ENCODE measurements at places on chromosomes 7 and 10.
A peak's percentile ranks its signal among the peaks of the same experiment; 100 is the strongest.

DNA sequence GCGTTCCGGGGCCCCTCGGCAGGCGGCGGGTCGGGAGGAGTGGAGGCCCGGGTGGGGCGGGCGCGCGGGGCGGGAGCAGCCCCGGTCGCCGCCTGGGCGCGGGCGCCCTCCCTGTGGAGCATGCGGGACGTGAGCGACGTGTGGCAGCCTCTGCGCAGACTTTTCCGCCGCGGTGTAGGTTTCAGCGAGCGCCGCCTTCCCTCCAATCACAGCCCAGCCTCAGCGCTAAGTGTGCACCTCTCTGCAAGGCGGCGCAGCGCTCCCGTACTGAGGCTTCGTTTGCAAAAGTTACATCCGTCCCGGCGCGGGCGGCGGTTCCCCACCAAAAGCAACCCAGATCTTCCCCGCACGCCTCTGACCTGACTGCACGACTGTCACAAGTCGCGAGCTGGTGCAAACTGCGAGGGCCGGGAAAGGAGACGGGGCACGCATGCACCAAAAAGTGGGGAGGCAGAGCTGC, 1.2 kb upstream of the PFKFB3 start:
- DNase-seq: peak; percentile 22

- no peak for DNase-seq
These were observed 205.2 kb downstream of the GFRA1 start for GRCh38 chr10:116067825-116068224.

DNA sequence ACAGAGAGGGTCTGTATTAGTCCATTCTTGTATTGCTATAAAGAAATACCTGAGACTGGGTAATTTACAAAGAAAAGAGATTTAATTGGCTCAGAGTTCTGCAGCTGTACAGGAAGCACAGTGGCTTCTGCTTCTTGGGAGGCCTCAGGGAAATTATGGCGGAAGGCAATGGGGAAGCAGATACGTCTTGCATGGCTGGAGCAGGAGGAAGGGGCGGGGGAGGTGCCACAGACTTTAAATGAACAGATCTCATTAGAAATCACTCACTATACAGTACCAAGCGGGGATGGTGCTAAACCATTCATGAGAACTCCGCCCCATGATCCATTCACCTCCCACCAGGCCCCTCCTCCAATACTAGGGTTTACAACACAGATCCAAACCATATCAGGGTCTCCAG, 3.7 kb upstream of the CALU start:
- no peak for DNase-seq

GRCh38 chr10:107971973-107972372, 807.5 kb upstream of the SORCS1 start:
- DNase-seq: no peak

DNA sequence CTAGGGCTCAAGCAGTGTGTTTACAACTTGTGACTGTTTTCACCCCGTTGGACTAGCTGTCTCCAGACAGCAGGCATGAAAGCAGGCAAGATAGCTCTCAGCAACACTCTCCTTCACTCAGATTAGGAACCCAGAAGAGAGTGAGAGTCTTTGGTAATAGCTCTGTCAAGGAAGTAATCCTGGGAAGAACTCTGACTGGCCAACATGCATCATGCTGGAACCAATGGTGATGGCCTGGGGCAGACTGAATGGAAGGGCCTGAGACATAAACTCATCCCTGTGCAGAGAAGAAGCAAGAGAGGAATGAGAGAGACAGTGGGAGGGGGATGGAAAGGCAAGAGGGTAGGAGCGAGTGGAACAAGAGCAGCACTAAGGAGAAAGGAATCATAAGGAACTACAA, 48.9 kb downstream of the AKR1D1 start:
- no peak for DNase-seq

DNA sequence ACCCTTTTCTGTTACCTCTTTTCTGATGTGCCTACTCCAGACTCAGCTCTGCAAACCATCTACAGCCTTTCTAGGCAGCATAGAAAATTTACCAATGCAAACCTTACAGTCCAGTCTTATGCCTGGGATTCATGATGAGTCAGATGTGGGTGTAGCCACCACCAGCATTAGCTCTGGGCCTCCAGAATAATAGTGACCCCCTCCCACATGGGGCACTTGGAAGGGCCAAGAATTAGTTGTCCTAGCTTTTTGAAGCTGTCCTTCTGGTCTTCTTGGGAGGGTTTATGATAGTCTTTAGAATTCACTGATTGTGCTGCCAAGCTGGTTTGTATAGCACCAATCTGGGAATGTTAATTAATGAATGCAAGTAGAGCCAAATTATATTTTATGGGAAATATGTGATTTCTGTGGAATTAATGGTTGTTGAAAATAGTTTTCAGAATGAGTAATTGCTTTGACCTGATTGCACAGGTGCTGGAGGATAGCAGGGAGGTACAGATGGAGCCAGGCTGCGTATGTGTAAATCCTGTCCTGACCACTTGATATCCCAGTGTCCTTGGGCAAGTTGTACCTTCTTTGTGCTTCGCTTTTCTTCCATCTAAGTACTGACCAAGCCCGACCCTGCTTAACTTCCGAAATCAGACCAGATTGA, 94.8 kb downstream of the CPED1 start:
- DNase-seq: no peak

DNA sequence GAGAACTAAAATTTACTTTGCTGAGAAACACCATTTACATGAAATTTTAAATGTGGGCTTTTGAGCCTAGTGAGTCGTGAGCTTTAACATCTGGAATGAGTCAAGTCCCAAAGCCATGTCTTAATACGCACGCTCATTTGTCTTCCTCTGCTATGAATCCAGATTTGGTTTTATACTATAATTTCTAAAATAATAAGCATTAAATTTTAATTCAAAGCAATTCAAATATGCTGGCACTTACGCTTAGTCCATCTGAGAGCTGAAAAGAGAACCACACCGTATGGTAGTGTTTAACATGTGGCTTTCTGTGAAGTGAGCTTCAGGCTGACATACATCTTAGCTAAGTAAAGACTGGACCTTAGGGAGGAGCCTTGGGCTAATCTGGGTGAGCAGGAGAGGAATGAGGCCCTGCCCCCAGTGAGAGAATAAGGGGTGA, 52.2 kb downstream of the CUBN start:
- DNase-seq: no peak

DNA sequence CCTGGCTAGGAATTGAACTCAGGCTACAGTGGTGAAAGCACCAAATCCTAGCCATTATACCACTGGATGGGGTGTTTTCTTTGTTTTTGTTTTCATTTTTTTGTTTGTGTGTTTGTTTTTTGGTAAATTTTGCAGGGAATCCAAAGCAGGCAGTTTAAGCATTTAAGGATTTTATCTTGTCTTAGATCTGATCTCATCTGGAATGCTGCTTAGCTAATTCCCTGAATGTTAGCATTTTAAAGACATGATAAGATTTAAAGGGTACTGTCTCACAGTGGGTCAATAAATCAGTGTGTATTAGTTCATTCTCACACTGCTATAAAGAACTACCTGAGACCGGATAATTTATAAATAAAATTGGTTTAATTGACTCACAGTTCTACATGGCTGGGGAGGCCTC, 5.6 kb upstream of the MKLN1 start:
- no peak for DNase-seq

DNA sequence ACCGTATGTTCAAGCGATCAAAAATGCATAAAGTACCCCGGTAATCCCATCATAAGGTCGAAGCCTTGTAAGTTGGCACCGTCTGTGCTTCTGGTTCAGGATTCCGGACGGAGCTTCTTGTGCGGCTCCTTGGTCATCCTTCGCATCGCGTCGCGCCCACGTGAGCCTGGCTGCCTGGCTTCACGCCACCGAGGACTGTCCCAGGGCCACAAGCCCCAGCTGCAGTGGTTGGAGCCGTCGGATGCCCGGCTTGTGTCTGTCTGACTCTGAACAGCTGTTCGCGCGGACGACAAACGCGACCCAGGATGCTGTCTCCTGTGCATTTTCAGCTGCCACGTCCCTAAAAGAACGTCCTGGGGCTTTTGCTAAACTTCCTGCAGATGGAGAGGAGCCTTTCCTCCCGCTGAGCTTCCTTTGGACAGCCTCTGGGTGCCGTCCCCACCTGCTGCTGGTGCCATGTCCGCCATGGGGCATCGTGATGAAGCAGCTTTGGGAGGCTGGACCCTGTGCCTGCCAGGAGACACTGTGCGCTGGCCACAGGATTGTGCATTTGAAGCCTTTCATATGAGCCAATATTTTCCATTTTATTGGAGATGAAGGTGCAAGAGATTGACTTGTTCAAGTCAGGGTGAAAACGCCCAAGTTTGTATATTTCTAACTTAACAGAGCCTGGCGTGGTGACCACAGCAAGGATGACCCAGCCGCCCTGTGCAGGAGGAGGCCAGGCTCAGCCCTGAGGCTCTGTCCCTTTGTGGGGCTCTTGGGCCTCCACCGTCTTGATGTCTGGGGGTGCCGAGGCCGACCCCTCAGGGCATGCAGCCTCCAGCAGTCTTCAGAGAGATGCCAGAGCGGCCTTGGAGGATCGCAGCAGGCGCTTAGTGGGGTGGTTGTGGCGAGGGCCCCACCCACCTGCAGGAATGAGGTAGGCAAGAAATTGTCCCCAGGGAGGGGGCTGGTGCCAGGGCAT, 6.7 kb upstream of the JAKMIP3 start:
- no peak for DNase-seq

GRCh38 chr7:136925556-136925955, 57.1 kb downstream of the CHRM2 start:
- no peak for DNase-seq

GRCh38 chr7:73429215-73429614, 4.4 kb upstream of the FZD9 start:
- no peak for DNase-seq

DNA sequence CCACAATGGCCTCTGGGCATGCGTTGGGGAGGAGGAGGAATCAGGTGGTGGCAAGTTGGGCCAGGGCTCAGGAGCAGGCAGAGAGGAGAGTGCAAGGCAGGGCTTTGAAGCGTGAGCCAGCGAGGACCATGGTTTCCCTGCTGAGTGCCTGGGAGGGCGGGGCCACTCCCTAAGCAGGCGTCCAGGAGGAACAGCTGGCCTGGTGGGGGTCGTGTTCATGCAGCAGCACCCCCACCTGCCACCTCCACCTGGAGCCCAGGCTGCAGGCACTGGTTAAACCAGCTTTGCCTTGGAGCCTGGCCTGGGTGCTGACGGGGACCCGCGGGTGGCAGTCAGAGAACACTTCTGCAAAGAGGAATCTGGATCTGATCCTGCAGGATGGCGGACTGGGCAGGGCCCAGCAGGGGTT, 24.2 kb upstream of the AQP1 start:
- no peak for DNase-seq

- no peak for DNase-seq
These were observed 537.5 kb downstream of the GPAM start for GRCh38 chr10:111646021-111646420.

DNA sequence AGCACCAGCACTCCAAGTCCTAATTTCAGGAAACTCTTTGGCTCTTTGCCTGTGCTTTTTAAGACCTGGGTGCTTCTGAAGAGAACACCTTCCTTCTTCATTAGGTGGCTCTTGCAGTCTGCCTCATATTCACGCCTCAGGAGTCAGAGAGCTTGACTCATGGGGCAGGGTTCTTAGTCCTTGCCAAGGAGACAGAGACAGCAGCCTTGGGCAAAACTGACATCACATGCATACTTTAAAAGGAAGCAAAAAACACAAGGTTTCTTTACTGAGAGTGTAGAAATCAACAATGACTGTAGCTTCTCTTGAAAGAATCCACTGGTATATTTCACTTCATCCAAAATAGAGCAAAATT, 780.6 kb downstream of the INHBA start:
- no peak for DNase-seq

GRCh38 chr10:119652361-119652730, 1.2 kb downstream of the BAG3 start:
- DNase-seq: no peak

GRCh38 chr10:97086530-97086929, 99.2 kb downstream of the SLIT1 start:
- DNase-seq: no peak

DNA sequence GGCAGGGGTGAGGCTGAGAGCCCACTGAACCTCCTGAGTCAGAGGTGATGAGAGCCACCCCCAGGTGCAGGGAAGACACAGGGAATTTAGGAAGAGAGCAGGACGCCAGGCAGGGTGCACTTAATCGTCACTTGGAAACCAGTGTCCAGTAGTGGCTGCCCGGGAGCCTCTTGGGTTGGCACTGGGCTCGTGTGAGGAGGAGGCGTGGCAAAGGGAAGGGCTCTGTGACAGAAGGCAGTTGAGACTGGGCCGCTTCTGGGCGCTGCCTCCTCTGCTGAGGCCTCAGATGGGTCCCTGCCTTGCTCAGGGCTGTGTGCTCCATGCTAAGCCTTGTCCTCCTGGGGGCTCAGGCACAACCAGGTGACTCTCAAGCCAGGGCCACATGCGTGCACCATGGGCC, 13.3 kb downstream of the RET start:
- DNase-seq: no peak

GRCh38 chr7:50336894-50337703, 32.6 kb downstream of the IKZF1 start:
- no peak for DNase-seq

DNA sequence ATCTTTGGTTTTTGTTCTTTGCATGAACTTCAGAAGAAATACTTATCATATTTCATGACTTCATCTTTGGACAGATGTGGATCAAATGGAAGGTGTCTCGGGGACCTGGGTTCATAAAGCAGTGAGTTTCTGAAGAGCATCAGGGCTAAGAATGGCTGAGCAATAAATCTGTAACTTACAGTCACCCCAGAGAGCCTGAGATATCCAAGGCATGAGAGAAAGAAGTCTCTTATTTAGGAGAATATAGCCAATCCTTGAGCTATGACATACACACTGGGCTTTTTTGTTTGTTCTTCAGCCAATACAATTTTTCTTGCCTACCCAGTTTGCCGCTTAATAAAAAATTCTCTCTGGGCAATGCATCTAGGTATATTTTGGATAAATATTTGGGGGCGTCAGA, 252.6 kb upstream of the INHBA start:
- no peak for DNase-seq

- no peak for DNase-seq
These were observed 115.9 kb upstream of the ARID5B start for GRCh38 chr10:61785473-61786105.

GRCh38 chr10:61733358-61733940, 70.7 kb downstream of the CABCOCO1 start:
- DNase-seq: no peak

- DNase-seq: no peak
These were observed 569 bp downstream of the ZNF316 start for GRCh38 chr7:6637544-6638229.

- DNase-seq: peak; percentile 3
These were observed 84.3 kb downstream of the CD36 start for GRCh38 chr7:80722616-80723195.

DNA sequence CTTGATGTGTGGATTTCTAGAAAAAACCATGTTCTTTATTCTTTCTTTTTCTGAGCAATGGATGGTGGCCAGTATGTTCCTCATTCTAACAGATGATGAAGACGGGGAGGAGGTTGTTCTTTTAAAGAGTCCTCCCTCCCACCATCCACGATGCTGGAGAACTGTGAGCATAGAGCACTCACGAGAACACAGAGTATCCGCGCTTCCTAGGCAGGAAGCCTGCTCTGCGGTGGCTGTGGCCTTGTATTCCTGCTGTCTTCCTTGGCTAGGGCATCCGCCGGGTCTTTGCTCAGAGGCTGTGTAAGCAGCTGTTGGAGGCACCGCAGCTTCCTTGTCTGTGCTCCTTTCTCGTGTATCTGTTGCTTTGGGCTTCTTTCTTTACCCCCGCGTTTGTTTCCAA, 214.2 kb downstream of the CCDC3 start:
- DNase-seq: no peak

GRCh38 chr7:96996111-96996957, 9.0 kb upstream of the DLX6 start:
- no peak for DNase-seq

GRCh38 chr7:138228769-138229168, 152.5 kb downstream of the AKR1D1 start:
- DNase-seq: no peak

- DNase-seq: no peak
These were observed 98.1 kb downstream of the CD36 start for GRCh38 chr7:80736371-80737125.
